ENCODE measurements at places on chromosomes 2 and 18.

DNA sequence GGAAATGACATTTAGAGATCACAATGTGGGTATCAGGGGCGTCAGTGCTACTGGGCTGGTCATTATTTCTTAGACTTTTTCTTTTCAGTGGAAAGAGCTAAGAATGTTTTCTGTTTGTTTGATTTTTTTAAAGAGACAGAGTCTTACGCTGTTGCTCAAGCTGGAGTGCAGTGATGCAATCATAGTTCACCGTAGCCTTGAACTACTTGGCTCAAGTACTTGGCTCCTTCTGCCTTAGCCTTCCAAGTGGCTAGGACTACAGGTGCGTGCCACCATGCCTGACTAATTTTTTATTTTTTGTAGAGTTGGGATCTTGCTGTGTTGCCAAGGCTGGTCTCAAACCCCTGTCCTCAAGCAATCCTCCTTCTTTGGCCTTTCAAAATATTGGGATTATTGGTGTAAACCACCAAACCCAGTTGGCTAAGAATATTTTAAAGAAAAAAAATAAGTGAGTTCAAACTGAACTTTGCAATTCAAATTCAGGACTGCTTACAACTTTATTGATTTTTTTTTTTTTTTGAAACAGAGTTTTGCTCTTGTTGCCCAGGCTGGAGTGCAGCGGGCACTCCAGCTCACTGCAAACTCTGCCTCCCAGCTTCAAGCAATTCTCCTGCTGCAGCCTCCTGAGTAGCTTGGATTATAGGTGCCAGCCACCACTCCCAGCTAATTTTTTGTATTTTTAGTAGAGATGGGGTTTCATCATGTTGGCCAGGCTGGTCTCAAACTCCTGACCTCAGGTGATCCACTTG, 154.2 kb downstream of the MIB1 start:
- no peak for DNase-seq

GRCh38 chr2:49753344-49753985, 599.1 kb upstream of the FSHR start:
- no peak for DNase-seq

DNA sequence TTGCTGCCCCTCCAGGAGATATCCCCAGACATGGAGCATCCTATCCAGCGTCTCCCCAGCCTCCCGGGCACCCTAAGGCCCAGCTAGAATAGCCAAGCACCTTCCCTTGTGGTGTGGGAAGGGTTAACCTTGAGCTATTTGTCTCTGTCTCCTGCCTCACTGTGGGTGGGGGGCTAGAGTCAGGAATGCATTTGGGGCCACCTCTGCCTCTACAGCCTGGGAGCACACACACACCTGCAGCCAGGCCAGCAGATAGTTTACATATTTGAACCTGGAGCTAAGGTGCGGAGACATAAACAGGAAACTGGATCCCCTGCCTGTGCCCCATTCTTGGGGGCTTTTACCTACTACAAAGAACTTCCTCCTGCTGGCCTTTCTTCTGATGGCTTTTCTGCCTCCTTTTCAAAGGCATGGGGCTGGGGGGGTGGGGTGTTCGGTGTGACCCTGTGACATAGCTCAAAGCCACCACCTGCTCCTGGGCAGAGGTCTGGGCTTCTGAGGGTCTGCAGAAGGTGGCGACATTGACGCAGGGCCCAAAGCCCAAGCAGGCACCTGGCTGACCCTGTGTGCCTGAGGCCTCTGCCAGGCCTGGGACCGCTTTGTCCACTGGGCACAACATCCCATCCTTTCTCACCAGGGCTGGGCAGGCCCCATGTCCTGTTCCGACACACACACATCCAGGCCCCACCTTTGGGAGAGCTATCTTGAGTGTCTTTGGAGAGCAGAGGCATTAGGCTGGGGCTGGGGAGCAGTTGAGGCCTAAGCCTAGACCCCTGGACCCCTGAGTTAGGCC, 34.2 kb downstream of the EMX1 start:
- no peak for DNase-seq

GRCh38 chr2:88176352-88176984, 6.3 kb downstream of the THNSL2 start:
- DNase-seq, result peak; percentile 72

DNA sequence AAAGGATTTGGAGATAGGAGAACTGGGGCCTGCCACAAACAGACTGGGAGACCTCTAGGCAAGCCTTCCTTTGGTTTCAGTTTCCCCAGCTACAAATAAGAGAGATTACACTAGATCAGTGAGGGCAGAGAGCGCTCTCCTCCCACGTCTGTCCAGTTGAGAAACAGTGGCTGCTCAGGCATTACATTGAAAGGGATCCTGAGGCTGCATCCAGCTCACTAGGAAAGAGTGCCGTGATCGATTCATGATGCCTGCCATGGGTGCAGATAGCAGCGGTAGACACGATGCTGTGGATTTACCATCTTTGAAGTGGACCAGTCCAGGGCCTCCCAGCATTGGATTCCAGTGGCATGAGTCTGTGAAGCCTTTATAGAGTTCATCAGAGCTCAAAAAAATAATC, 62.6 kb downstream of the EN1 start:
- DNase-seq, result no peak

Measured in COR-L47 (cell line).